Neural progenitor cell (in vitro differentiated cells): ENCODE measurements at places on chromosomes 5 and 9.

- DNase-seq, result no peak
These were observed 52.4 kb downstream of the NREP start for GRCh38 chr5:111704452-111705085.

DNA sequence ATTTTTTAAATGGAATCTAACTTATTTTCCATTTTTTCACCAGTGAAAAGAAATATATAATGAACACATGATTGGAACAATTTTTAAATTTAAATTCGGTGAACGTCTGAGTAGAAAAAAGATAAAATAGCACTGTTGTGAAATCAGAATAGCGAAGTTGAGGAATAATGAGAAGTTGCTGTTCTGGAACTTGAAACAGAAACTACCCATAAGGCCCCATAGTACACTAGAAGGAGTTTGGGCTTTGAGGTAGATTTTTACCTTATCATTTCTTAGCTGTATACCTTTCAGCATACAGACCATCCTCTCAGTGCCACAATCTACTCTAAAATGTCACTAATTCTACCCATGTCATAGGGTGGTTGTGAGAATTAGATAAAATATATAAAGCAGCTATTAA is 35.1 kb downstream of the TDRD7 start:
- DNase-seq, result no peak

DNA sequence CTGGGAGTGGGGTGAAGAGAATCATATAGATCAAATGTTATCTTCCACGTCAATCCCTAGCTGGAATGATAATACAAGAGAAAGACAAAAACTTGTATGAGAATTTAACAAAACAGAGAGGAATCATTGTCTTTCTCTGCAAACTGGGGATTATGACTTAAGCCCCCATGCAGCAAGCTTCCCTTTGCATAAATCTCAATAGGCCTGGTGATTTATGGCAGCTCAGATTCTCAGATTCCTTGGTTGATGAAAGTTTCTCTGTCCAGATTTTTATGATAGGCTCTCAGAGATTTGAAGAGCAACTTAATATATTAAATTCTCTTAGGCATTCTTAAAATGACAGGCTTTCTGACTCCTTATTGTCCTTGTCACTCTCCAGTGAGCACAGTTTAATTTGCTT is 56.0 kb downstream of the RASGRF2 start:
- no peak for DNase-seq

DNA sequence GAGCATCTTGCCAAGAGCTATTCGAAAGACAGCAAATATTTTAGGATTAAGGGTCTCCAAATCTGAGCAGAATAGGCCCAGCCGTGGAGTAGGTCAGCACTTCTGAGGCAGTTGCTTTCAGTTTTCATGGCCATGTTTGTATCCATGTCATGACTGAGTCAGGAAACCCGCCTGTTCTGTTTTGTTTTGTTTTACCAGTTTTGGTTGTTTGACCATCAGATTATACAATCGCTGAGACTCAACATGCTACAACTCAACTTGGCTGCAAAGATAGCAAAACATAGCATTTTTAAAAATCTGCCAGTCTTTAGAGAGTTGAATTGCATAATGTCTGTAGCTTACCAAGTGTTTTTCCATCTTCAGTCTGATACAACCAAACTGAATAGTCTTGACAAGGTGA is 185.1 kb upstream of the ZNF462 start:
- no peak for DNase-seq

- no peak for DNase-seq
These were observed 98.3 kb downstream of the UGCG start for GRCh38 chr9:111994831-111995458.

GRCh38 chr5:126741361-126741760 is 35.6 kb upstream of the LMNB1 start:
- DNase-seq, result no peak

GRCh38 chr5:43601454-43602260 is 1.3 kb upstream of the NNT start:
- no peak for DNase-seq

DNA sequence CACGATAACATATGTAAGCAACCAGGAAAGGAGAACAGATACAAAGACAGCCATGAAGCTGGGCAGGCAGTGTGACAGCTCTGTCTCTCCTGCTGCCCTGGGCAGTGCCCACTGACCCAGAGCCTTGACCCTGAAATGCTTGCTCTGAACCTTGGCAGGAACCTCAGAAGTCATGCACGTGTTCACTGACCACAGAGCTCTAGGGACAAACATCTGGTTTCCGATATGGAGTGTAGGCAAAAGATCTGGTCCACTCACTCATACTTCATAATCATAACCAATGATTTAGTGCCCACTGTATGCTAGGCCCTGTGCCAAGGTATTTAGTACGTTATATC is 102.6 kb downstream of the FSTL4 start:
- DNase-seq, result no peak

GRCh38 chr5:3741374-3741770 is 145.7 kb downstream of the IRX1 start:
- DNase-seq, result no peak

DNA sequence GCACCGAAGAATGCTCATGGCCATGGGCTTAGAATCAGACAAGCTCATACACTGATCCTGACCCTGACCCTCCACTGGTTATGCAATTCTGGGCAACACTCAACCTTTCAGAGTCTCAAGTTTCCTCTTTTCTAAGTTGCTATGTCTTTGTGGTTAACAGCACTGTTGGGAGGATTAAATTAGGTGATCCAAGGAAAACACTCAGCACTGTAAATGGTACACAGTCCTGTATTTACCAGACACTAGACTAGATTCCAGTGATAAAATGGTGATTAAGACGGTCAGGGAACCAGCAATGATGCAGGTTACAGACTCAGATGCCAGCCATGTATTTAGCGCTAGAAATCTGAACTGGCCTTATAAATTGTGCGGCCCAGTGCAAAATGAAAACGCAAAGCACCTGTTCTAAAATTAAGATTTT is 8.1 kb downstream of the ARL15 start:
- DNase-seq, result no peak
